Cardiac muscle cell (in vitro differentiated cells and primary cell): ENCODE measurements at places on chromosomes 11 and 22. TPM values are rescaled to one million over a fixed set of nuclear protein-coding genes. Genes with fewer than 3 reads are reported as not detected.

The SYT7 gene
- 8.7 and 12.1 TPM in 2 replicates for total RNA-seq

The APLNR gene
- 9.8 and 16.0 TPM in 2 replicates for total RNA-seq

The TEX12 gene
- total RNA-seq: not detected in 2 replicates

The RFPL2 gene
- 0.25 and 0.51 TPM in 2 replicates for total RNA-seq

The SLC37A2 gene
- total RNA-seq: 0.04 and 1.0 TPM in 2 replicates

The CAVIN3 gene
- total RNA-seq: 54.5 and 71.8 TPM in 2 replicates

The GPR137 gene
- 37.7 and 41.4 TPM in 2 replicates for total RNA-seq

The KCNA4 gene
- total RNA-seq: 1.4 and 7.1 TPM in 2 replicates

The WNT11 gene
- 107 and 114 TPM in 2 replicates for total RNA-seq

The SCT gene
- total RNA-seq: 4.3 and 4.4 TPM in 2 replicates

The CRYAB gene
- 15.3 and 48.6 TPM in 2 replicates for total RNA-seq

GRCh38 chr11:45211732-45212131 lies 65.3 kb downstream of the PRDM11 start:
- DNase-seq: no peak

DNA sequence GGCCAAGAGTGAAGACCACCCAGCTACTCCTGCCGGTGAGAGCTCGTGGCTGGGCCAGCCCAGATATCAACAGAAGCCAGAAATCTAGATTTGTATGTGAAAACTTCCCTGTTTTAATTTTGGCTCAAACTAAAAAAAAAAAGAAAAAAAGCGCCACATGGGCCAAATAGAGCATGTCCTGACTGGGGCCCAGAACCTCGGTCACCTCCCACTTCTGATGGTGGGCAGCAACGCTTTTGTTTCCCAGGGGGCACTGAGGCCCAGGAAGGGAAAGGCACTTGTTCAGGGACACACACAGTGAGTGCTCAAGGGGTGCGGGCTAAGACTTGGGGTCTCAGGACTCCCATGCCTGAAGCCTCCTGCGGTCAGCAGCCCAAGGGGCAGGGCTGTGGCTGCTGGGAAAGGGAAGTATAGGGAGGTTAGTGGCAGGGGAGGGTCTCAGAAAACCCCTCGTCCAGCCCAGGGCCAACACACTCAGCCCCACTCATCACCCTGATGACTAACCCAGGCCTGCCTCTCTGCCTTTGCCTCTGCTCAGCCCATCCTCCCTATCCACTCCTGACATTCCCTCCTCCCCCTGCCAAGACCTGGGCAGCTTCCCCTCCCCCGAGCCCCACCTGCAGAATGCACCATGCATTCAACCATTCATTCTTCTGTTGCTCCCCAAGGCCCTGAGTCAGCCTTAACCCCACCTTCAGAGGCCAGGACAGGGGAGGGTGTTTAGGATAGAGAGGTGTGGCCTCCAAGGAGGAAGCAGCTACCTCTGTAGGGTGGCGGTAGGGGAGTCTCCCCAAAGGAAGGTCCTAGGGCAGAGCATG lies 30.0 kb upstream of the TCF20 start:
- no peak for DNase-seq

DNA sequence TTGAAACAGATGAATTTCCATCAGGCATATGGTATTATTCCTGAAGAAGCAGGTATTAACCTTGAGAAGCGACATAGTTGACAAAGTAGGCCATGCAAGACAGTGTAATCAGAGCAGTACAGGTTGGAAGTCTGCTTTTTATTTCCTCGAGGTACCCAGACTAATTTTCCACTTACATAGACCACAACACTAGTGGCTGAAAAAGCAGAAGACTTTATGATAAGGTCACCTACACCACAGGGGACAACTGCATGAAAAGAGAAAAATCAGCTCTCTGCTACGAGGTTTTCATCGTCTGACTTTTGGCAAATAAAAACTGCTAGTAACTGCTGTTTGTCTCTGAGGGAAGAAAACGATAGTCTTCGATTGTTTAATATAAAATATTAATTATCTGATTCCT lies 77.5 kb downstream of the CNTN5 start:
- no peak for DNase-seq

DNA sequence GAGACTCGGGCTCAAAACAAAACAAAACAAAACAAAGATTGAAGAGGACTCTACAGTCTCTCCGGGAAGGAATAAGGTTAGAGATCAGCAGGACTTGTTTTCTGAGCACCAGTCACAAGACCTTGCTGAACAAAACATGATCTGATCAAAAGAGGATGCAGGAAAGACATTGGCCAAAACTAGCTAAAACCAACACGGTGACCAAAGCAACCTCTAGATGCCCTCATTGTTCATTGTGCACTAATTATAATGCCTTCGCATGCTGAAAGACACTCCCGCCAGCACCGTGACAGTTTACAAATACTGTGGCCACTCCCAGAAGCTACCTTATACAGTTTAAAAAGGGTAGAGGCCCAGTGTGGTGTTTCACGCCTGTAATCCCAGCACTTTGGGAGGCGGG lies 15.7 kb upstream of the CHKA start:
- no peak for DNase-seq

- no peak for DNase-seq
Observed at GRCh38 chr11:72778535-72779494, 15.0 kb downstream of the STARD10 start.

GRCh38 chr11:36243641-36244040 lies 45.6 kb downstream of the COMMD9 start:
- DNase-seq: no peak

- DNase-seq: no peak
Observed at GRCh38 chr22:40407831-40408717, 37.7 kb downstream of the SGSM3 start.

- no peak for DNase-seq
Observed at GRCh38 chr11:17684550-17684949, 34.8 kb upstream of the MYOD1 start.

DNA sequence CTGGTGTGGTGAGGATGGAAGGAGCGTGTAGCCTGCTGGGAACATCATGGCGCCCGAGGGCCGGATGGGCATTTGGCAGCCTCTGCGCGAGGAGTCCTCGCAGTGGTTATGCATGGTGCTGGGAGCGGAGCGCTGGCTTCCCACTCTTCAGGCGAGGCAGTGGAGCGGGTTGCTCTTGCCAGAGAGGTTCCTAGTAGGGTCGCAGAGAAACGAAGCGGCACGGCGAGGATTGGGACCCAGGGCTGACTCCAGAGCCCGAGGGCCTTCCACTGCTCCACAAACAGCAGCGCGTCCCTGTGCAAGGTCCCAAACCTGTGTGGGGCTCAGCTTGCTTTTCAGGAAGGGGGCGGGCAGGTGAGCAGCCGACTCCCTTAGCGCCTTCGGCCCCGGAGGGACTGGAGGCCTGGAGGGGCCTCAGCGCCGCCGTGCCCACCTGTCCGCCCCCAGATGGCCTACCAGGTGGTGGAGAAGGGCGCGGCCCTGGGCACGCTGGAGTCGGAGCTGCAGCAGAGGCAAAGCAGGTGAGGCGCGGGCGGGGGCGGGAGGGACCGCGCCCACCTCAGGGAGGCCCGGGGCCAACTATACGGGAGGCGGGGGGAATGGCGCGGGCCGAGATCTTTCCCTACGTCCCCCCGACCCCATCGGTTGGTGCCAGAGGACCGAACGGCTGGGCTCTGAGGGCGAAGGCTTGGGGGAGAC lies 7.2 kb downstream of the ATG16L2 start:
- no peak for DNase-seq

GRCh38 chr22:33747576-33748180 lies 172.6 kb downstream of the LARGE1 start:
- DNase-seq: no peak

- peak; percentile 100 for DNase-seq
Observed at GRCh38 chr11:355581-356458, 13.5 kb upstream of the B4GALNT4 start.

- no peak for DNase-seq
Observed at GRCh38 chr11:60717956-60718355, 6.6 kb upstream of the MS4A18 start.

DNA sequence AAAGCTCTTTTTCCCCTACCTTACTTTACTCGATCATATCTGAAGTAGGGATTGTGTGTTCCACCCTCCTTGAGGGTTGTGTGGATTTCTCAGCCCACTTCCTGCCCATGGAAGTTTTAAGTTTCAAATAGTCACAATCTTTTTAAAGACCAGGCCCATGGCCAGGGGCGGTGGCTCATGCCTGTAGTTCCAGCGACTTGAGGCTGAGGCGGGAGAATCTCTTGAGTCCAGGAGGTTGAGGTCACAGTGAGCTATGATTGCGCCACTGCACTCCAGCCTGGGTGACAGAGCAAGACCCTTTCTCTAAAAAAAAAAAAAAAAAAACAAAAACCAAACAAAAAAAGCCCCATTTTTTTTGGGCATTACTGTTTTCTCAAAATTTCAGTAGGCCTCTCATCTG lies 36.3 kb upstream of the LRRC10B start:
- DNase-seq: no peak

GRCh38 chr11:93791493-93791892 lies 7.4 kb downstream of the MED17 start:
- peak; percentile 47 for DNase-seq

DNA sequence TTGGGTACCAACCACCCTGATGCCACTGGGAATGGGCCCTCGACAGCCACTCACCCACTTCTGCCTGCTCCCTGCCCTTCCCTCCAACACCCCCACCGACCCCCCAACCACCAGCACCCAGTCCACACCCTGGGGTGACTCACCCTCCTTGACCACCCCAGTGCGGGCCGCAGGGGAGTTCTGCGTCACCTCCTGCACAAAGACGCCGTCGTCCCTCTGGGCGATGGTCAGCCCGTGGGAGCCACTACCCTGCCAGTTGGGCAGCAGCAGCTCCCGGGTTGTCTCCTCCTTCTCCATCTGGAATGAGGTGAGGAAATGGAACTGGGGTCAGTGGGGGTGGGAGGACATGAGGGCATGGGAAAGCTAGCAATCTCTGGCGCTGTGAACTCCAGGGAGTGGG lies 10.8 kb downstream of the AHNAK start:
- no peak for DNase-seq

GRCh38 chr22:45096256-45096907 lies 67.3 kb upstream of the NUP50 start:
- peak; percentile 67 for DNase-seq

GRCh38 chr11:33753304-33753967 lies 17.2 kb upstream of the CD59 start:
- peak; percentile 52 for DNase-seq

- DNase-seq: peak; percentile 62
Observed at GRCh38 chr11:15883455-15883920, 472.9 kb downstream of the SOX6 start.

- DNase-seq: no peak
Observed at GRCh38 chr22:38184788-38185187, 3.2 kb upstream of the PLA2G6 start.

DNA sequence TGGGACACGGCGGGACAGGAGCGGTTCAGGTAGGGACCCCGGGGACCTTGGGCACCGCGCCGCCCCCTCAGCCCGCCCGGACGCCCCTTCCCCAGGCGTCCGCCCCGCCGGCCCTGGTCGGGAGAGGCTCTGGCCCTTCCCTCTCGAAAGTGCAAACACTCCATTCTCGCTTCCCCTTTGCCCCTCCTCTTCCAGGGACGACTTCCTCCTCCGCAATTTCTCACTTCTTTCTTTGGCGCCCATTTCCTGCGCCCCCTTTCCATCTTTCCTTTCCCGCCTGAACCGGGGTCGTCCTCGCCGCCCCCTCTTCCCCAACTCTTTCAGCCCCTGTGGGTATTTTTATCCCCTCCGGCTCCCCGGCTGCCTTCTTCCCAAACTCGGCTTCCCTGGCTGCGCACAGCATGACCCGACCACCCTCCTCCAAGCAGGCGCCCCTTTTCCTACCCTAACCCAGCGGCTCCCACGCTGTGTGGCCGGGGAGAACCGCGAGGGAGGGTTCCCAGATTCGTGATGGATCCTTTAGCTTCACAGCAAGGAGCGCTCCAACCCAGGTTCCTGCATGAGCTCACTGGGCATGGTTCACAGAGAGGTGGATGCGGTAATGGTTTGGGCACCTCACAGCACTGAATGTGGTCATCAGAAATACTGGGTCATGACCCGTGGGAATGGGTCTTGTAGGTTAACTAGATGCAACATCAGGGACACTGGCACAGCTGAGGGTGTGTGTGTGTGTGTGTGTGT lies 689 bp downstream of the RAB39A start:
- no peak for DNase-seq

- DNase-seq: no peak
Observed at GRCh38 chr11:103047837-103048236, 44.1 kb downstream of the DCUN1D5 start.

DNA sequence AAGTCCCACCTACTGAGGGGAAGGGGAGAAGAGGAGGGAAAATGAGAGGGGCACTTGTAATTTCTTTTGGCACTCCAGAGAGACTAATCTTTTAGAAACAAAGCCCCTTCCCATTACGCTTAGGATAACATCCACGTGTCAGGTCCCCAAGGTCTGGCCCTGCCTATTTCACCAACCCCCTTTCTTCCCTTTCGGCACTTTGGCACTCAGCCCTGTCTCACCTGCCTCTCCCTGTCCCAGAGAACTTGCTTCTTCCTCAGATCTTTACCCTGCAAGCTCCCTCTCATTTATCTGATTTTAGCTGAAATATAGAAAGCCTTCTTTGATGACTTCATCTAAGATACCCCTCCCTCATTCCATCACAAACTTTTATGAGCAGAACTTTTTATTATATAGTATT lies 55.5 kb downstream of the RASSF10 start:
- no peak for DNase-seq

GRCh38 chr11:125036933-125037332 lies 26.2 kb upstream of the SLC37A2 start:
- DNase-seq: peak; percentile 61

GRCh38 chr11:35141071-35141470 lies 2.1 kb downstream of the CD44 start:
- DNase-seq: no peak

- DNase-seq: no peak
Observed at GRCh38 chr11:123448823-123449222, 18.8 kb downstream of the GRAMD1B start.

GRCh38 chr11:92711926-92712325 lies 257.5 kb upstream of the MTNR1B start:
- no peak for DNase-seq

- no peak for DNase-seq
Observed at GRCh38 chr11:102581066-102581465, 44.1 kb downstream of the MMP20 start.

GRCh38 chr11:131999084-131999483 lies 628.7 kb downstream of the NTM start:
- no peak for DNase-seq
